ENCODE measurements at places on chromosomes 2 and 18.
A peak's percentile ranks its signal among the peaks of the same experiment; 100 is the strongest.

DNA sequence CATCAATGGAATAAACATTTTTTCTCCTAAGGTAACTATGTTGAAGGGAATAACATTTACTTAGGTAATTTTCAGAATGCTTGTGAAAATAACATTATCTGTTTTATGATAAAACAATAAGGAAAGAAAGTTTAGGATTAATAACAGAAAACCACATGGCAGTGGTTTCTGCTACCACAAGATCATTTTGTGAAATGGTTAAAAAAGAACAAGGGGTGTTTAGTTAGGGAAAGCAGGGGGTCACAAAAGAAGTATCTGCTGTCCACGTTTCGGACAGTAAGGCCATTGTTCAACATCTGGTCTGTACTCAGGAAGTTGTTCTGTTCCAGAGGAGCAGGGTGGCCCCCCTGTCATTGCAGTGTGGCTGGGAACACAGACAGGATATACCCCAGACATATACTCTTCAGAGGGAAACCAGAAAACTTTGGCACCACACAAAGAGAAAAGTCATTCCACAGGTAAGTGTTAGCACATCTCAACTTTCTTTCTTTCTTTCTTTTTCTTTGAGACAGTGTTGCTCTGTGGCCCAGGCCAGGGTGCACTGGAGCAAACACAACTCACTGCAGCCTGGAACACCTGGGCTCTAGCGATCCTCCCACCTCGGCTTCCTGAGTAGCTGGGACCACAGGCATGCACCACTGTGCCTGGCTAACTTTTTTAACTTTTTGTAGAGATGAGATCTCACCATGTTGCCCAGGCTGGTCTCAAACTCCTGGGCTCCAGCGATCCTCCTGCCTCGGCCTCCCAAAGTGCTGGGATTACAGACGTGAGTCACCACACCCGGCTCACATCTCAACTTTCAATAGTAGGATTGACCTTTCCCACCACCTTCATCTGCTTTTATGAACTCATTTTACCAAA lies 14.8 kb upstream of the ARL5A start:
- DNase-seq: no peak

GRCh38 chr2:169661265-169661664 lies 32.9 kb downstream of the CFAP210 start:
- DNase-seq: no peak

DNA sequence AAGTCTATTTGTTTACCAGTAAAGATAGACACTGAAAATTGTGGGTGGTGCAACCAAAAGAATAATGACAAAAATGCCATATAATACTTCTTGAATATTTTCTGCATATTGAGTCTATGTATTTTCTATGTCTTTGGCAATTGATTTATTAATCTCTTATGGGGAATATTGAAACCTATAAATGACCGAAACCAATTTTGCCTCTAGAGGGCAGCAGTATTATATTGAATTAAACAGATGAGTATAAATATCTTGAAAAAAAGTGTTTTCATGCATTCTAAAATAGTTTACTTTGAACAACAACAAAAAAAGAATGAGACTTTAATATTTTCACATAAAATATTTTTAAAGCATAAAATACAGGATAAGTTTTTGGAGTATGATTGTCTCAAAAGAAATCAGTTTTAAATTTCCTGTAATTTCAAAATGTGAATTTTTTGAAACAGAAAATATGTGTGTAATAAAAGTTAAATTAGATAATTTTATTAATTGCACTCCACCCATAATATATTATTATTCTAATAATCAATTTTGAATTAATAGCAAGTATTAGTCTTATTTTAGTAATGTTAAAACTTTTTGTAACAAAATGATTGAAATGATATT lies 49.9 kb upstream of the CALCRL start:
- DNase-seq: no peak

GRCh38 chr18:44887227-44887631 lies 206.5 kb downstream of the SETBP1 start:
- DNase-seq: peak; percentile 23

GRCh38 chr2:120465012-120465700 lies 119.2 kb downstream of the INHBB start:
- no peak for DNase-seq

- DNase-seq: no peak
Observed at GRCh38 chr2:24418166-24418841, 58.0 kb upstream of the ITSN2 start.

GRCh38 chr2:221422516-221423209 lies 149.4 kb downstream of the EPHA4 start:
- no peak for DNase-seq

- DNase-seq: no peak
Observed at GRCh38 chr2:221851531-221852045, 279.5 kb upstream of the EPHA4 start.
